ENCODE measurements at places on chromosomes 4 and X.

GRCh38 chrX:21798677-21799219 is 40.7 kb upstream of the MBTPS2 start:
- no peak for DNase-seq

DNA sequence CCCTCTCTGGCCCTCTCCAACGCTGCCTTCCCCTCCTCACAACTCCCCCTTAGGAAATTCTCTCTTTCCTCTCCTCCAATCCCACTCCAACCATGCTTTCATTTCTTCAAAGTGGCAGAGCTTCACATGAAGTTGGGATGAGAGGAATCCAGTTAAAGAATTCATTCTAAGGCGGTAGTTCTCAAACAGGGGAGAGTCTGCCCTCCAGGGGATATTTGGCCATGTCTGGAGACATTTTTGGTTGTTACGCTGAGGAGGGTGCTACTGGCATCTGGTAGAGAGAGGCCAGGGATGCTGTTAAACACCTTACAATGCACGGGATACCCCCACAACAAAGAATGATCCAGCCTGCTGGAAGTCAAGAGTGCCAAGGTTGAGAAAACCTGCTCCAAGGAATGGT is 40.5 kb upstream of the PHKA2 start:
- no peak for DNase-seq

- no peak for DNase-seq
Measured at GRCh38 chr4:144709159-144709558, 63.2 kb downstream of the HHIP start.

GRCh38 chr4:170697045-170697444 is 607.3 kb upstream of the AADAT start:
- no peak for DNase-seq

- DNase-seq = peak; percentile 67
Measured at GRCh38 chr4:173500841-173501591, 29.0 kb downstream of the HAND2 start.

- DNase-seq = no peak
Measured at GRCh38 chr4:79015411-79015810, 76.2 kb upstream of the PAQR3 start.

- no peak for DNase-seq
Measured at GRCh38 chr4:3834663-3835521, 68.7 kb downstream of the ADRA2C start.

- DNase-seq = peak; percentile 59
Measured at GRCh38 chrX:55907968-55908607, 190.5 kb downstream of the RRAGB start.

DNA sequence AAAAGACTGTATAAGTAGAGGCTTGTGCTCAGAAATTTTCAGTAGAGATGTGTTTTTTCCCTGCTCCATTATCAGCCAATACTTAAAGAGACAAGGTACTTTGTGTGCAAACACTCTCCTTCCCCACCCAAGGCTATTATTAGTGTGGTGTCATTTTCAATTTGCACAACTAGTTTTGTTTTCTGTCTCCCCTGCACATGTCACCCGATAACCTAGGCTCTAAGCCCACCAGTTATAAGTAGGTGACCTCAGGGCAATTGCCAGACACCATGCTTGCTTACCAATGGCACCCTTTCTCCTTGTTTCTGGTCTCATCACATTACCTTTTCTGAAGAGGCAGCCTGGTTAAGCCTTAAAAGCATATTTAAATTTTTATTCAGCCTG is 8.0 kb upstream of the GUCY1A1 start:
- no peak for DNase-seq

DNA sequence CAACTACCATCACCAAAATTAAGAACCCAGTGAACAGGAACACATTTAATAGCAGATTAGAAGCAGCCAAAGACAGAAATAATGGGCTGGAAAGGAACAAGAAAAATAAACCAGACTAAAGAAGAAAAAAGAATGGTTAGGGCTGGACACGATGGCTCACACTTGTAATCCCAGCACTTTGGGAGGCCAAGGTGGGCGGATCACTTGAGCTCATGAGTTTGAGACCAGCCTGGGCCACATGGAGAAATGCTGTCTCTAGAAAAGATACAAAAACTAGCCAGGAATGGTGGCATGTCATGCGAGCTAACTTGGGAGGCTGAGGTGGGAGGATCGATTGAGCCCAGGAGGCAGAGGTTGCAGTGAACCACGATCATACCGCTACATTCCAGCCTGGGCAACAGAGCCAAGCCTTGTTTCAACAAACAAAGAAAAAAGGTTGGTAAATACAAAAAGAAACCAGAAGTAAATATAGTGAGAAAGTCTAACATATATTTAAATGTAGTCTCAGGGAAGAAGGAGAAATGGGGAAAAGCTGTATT is 102.0 kb downstream of the AFAP1 start:
- no peak for DNase-seq

GRCh38 chr4:153497988-153498967 is 32.1 kb downstream of the TMEM131L start:
- DNase-seq = peak; percentile 77

DNA sequence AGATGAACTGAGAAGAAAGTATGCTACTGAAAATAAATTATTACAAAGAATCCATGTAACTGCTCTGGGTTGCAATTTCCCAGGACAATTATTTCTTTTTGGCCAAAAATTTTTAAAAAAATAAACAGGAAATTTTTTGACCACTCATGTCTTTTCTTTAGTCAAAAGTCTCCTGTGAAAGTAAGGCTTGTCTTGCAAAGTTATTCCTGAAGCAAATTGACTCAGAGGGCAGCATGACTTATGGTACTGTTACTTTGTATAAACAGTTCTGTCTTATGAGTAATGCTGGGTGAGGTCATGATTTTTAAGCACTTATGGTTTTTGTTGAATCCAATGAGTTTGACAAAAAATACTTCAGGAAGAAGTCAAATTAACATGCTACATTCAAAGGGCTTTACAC is 292.8 kb upstream of the ARSJ start:
- DNase-seq = peak; percentile 74

DNA sequence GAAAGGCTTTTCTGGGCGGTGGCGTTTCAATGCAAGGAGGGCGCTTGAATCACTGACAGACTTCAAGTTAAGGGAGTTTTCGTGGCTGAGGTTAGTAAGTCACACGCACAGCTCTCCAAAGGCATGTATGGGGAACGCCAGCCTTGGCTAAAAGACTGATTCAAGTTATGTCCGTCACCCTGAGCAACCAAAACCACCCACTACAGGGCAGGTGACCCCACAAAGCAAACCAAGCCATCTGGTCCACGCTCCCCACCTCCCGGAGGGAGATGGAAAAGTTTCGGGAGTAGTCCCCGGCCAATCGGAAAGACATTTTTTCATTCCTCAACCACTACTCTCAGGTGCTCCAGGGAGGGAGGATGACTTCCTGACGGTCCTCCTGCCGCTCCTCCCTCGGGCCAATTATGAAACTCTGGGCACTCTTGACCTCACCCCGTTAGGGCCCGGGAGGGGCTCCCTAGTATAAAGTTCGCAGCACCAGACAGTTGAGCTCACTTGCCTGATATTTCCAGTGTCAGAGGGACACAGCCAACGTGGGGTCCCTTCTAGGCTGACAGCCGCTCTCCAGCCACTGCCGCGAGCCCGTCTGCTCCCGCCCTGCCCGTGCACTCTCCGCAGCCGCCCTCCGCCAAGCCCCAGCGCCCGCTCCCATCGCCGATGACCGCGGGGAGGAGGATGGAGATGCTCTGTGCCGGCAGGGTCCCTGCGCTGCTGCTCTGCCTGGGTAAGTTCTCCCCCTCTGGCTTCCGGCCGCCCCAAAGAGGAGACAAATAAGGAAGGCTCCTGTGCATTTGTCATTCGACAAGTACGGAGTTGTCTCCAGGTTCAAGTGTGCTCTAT is at the start of gene EREG:
TSS of gene EREG (plus strand) at position 494 of the 840 bp plus-strand sequence. CDS start at position 658, 164 bp downstream.
- peak; percentile 18 for DNase-seq

DNA sequence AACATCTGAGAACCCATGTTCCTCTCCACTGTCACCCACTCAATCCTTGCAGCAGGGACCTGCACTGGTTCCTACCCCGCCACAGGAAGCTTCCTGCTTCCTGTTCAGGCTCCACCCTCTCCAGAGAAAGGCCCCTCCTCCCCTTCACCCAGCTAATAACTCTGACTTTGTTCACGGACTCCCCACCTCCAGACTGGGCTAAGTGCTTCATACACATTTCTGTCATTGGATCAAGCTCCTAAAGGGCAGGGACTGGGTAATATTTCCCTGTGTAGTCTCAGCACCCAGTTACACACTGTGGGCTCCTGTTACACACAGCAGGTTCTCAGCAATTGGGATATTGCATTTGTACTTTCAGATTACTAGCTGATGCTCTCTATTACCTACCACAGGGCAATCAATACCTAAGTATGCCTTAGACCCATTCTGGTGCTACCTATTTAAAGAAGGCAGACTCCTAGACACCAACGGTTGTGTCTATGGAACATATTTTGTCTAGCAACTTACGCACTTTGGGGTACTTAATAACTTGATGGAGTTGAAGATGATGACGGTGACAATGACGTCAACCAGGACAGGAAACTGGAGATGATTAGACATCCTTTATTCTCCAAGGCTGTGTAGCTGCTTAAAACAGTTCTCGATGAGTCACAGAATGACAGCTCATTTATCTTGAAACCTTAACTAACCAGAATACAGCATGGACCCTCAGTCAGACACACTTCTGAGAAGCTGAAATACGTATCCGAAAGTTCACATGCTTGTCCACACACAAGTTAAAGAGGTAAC is 58.1 kb downstream of the MAML3 start:
- peak; percentile 64 for DNase-seq

DNA sequence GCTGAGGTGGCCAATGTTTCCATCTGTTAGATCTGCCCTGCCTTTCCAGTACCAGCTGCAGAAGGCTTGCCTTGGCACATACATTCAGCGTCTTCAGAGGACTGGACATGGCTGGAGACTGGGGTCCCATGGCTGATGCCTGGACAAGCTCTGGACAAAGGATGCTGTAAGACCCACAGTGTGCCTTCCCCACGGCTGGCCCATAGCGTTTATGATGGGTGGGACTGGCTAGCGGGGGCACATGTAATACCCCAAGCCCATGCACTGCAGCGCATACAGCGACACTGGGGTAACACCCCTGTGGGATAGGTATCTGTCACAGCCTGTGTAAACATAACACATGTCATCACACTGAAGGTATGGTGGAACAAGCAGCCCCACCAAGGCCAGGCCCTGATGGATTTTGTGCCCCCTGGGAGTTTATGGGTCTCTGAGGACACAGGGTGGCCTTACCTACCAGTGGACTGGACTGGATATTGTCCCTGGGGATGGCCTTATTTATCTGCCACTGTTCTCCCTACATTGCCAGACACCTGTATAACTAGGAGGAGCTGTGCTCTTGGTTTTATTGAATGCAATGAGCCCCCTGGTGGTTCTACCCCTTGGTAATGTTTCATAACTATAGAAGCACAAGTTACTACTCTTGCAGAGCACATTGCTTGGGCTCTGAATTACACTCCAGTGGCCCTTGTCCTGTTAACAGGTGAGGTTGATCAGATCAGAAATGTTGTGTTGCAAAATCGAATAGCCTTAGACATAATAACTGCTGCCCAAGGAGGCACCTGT is 34.3 kb upstream of the TACR3 start:
- no peak for DNase-seq

DNA sequence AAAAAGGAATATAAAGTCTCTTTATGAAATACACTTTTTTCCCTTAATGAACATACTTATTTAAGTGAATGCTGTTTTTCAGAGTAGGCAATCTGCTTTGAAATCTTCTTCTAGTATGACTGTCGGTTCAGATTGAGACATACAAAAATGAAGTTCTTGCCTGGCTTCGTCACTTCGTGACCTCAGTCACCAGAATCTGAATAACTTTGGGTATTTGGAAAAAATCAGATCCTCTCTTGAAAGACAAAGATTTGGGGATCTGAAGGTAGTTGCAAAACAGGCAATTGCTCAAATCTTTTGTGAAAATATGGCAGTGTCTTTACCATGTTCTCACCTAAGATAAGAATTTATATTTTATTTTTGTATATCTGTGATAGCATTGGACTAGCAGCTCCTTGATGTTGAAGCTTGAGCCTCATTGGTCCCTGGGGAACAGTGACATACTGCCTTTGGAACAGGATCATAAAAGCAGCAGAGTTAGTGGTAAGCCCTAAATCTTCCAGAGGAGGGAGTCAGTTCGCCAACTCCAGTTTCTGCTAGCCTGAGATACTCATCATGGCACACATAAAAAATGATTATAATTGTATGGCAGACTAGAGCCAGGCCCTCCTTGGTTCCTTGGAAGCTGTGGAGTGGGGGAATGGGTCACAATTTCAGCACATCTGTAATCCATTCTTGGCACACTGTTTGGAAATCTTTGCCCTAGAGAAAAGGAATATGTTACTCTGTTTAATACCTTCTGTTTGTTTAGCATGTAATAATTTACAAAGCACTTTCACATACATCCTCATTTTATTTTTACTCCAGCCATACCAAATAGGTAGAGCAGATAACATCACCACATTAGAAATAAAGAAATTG is 5.0 kb downstream of the ARFIP1 start:
- no peak for DNase-seq

- DNase-seq = peak; percentile 22
Measured at GRCh38 chr4:96150466-96150865, 310.6 kb downstream of the PDHA2 start.

- DNase-seq = no peak
Measured at GRCh38 chrX:135420831-135421230, 913 bp upstream of the SMIM10L2A start.

- no peak for DNase-seq
Measured at GRCh38 chrX:348461-349117, 30.0 kb upstream of the GTPBP6 start.

DNA sequence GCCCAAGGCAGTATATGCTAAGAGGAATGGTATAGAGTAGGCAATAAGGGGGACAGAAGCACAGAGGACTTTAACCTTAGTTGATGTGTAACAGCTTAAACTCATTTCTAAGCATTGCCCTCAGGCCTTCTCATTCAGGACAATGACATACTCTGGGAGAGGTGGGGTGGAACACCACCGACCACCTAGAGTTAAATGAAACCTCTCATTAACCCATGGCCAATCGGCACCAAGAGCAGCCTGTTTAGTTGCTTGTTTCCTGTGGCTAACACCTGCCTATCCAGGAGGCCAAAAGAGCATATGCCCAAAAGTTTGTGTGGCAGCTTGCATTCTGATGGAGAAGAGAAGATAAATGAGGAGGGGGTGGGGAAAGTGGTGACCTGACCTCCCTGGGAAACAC is 88.7 kb upstream of the PLAC1 start:
- DNase-seq = no peak
